ENCODE measurements at places on chromosomes 5 and 9.

- peak; percentile 33 for DNase-seq
These were observed 187.6 kb upstream of the S1PR3 start for GRCh38 chr9:88803546-88804253.

DNA sequence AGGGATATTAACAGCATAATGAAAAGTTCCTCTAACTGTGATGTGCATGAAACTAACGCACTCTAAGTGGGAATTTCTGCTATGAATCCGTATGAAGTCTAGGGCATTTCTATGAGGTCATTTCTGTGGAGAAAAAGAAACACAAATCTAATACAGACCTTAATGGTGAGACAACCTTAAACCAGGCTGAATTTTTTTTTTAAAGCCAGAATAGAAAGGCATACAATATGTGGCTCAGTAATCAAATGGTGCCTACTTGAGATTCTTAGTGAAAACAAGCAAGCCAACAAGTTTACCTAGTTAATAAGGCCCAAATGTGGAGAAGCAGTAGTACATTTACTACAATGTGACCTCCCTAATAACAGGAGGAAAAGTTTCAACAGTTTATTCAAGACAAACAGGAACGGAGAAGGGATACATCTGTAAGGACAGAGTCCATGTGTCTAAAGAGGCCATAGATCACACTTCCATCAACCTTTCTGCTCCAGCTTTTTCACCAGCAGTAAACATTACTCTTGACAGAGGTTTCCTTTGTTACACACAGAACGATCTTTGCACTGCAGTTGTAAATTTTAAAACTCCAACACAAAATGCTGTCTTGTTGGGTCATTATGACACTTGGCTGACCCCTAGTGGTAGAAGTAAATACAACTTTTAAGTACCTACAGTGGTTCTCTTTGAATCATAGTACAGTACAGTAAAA is 26.2 kb downstream of the CARNMT1 start:
- peak; percentile 93 for DNase-seq

DNA sequence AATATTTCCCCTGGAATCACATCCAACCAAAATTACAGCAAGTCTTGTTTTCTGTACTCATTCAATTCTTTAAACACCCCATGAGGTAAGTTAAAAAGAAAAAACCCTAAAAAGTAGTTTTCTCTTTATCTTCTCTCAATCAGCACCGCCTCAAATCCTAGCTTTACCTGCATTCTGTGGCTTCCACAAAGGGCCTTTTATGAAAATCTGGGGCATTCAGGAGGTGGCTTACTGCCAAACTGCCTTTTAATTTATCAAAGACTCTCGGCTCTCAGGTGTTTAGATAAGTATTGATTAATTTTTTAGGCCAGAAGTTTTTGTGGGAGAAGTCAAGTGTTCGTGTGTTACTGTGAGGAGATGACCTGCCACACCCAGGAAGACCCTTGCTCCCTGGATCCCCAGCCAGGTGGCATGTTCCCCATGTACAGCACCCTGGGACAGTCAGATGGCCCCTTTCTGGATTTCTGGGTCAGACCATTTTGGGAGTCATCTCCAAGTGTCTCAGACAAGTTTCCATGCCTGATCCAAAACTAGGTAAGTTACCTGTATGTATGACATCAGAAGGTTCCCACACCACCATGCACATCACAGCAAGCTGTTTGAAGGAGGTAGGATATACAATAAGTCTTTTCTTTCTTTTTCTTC is 6.2 kb upstream of the TMEM171 start:
- DNase-seq: no peak

GRCh38 chr9:88733651-88734421 is 198.9 kb downstream of the NXNL2 start:
- DNase-seq: no peak

DNA sequence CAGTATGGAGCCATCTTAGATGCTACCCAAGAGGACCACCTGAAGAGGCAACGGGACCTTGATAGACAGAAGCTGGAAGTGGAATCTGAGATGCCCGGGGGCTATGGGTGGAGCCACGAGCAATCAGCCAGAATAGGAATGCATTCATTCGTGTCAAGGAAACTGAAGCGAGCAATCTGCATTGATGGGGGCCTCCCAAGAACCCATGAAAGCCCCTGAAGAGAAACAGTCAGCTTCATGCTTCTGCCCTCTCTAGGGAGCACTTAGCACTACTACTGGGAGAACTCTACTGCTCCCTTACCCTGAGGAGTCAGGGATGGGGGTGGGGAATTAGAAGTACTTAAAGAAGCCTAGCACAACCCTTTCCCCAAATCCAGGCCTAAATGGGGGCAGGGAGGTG is 51.9 kb upstream of the TCERG1 start:
- no peak for DNase-seq

DNA sequence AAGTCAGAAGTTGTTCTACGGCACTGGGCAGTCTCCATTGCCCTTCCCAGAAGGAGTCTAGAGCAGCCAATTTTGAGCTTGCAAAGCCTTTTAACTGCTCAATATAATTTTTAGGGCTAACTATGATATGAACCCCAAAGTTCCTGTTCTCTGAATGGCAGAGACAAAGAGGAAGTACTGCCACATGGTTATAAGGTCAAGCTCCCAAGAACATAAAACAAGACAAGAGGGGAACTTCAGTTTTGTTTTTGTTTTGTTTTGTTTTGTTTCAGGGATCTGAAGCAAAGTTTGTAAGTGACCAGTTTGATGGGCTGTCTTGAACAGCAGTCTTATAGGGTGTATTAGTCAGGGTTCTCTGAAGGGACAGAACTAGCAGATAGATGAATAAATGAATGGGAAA is 11.9 kb upstream of the SMC2 start:
- DNase-seq: no peak

DNA sequence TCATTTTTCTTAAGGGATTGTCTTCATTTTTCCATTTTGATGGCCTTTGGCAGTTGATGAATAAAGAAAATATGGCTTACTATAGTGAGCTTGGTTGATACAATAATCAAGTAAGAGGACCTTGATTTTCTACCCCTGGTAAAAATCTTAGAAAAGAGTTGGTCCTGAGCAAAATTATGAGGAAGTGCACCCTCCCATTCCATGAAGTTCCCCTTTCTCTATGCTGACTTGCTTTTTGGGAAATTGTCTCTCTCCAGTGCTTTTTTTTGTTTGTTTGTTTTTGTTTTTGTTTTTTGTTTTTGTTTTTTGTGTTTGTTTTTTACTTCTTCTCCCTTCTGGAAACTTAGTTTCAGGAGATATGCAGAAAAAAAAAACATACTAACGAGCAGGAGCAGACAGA is 449.2 kb upstream of the ACTBL2 start:
- no peak for DNase-seq

DNA sequence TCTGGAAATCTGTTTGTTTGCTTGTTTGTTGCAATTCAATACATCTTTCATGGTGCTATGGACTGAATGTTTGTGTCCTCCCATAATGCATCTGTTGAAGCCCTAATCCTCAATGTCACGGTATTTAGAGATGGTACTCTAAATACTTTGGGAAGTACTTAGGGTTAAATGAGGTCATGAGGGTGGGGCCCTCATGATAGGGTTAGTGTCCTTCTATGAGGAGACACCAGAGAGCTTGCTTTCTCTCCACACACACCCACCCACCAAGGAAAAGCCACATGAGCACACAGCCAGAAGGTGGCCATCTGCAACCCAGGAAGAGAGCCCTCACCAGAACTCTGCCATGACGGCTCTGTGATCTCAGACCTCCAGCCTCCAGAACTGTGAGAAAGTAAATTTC is 32.7 kb downstream of the DMGDH start:
- no peak for DNase-seq

DNA sequence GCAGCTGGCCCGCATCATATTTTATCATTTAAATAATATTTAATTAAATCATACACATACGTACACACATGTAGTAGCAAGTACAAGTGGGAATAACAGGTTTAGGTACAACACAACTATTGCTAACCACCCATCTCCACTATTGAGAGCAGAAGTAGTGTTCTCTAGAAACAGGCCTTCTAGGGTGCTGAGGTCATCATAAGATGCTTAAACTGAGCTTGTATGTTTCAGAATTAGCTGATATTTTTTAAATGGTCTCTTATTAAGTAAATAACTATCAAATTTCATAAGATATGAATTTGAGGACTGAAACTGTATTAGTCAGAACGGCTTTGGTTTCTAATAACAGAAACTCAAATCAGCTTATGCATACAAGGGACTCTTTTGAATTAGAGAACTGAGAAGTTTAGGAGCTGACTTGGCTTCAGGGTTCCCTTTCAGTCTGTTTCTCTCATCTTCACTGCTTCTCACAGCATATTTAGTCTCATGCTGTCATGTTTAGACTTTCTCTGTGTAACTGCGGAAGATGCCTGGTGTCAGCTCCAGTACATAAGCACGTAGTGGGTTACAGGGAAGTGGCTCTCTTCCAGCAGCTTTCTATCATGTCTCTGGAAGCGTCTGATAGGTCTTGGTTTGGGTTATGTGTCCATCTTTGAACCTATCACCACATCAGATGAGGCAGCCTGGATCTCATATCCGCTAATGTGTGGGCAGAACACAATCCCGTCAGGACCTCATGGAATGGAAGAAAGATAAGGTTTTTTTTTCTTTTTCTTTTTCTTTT is 25.0 kb upstream of the OCLN start:
- DNase-seq: no peak

DNA sequence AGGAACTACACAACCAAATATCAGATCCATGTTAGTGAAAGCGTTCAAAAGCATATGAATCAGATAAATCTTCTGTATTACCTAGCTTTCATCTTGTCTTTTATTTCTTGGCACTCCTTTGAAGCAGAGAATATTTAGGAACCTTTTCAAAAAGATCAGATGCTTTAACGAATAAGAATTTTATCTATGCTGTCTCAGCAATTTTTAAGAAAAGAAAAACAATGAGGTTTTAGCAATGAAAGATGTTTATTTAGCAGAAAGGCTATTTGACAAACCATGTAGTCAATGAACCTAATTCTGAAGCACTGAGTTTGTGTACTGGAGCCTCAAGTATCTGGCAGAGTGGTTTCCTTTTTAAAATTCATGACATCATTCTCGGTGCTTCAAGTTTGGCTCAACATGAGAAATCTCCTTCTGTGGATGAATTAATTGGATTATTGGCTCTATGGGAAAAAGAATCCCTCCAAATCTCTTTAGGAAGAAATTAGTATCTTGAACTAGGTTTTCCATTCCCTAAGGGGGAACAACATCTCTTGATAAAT is 534.7 kb downstream of the CAAP1 start:
- DNase-seq: no peak

GRCh38 chr9:129420721-129421120 is 200.2 kb downstream of the C9orf50 start:
- DNase-seq: no peak

- DNase-seq: peak; percentile 79
These were observed 47.8 kb downstream of the ANXA2R start for GRCh38 chr5:42992088-42992879.

DNA sequence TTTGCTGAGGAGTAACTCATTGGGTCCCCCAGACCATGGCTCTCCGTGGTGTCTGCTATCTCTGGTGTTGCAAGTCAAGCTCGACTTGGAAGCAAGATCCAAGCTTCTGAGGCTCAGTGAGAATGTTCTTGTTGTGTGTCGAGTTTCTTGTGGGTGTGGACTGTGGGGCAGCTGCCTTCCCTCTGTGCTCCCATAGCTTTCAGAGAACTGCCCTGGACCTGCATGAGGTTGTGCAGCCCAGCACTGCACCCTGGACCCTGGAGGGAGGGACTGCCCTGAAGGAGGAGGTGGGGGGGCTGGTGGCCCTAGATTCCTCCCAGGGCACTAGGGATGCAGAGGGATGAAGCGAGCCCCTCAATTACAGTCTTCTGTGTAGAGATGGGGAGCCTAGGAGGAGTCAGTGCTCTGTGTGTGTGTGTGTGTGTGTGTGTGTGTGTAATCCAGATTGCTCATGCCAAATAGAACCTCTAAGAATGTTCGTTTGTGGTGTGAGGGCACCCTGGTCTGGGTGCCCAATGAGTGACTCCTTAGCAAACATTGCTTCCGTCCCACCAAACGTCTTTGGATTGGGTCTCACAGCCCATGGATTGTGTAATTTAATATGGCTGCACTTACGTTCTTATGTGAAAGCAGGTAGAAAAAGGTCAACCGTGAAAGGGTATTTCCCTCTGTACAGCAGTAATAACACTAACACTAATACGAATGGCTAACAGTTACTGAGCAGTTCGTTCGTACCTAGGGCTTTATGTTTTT is 143.3 kb upstream of the LMX1B start:
- DNase-seq: no peak
